ENCODE measurements at places on chromosomes 12 and 14.
A peak's percentile ranks its signal among the peaks of the same experiment; 100 is the strongest.

GRCh38 chr12:31867292-31867691 is 91.9 kb upstream of the RESF1 start:
- no peak for DNase-seq

GRCh38 chr14:81710232-81710845 is 176.7 kb upstream of the SEL1L start:
- peak; percentile 31 for DNase-seq

- no peak for DNase-seq
These were observed 12.6 kb downstream of the BTBD6 start for GRCh38 chr14:105260959-105261358.

DNA sequence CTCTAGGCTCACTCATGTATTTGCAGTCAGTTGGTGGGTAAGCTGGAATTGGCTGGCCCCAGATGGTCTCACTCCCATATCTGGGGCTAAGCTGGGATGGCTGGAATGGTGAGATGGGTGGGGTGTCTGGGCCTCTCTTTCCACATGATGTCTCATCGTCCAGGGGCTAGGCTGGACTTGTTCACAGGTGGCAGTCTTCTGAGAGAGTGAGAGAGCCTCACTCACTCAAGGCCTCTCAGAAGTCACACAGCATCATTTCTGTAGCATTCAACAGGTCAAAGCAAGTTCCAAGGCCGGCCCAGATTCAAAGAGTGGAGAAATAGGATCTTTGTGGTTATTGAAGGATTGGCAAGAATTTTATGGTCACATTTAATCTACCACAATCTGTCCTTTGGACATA is 102.7 kb downstream of the UNC79 start:
- no peak for DNase-seq

DNA sequence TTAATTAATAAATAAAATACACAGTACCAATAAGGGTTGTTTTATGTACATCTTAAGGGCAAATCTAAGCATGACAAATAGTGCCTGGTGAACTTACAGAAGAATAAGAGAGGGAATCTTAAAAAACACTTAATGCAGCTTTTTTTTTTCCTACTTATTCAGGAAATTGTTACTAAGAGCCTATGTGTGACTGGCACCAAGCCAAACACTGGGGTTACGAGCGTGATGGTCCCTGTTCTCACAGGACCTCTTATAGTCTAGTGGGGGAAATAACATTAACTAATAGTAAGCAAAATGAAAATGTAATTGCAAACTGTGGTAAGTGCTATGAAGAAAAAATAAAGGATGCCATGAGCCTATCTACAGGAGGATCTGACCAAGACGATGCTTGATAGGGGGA is 53.6 kb downstream of the RTN1 start:
- no peak for DNase-seq

DNA sequence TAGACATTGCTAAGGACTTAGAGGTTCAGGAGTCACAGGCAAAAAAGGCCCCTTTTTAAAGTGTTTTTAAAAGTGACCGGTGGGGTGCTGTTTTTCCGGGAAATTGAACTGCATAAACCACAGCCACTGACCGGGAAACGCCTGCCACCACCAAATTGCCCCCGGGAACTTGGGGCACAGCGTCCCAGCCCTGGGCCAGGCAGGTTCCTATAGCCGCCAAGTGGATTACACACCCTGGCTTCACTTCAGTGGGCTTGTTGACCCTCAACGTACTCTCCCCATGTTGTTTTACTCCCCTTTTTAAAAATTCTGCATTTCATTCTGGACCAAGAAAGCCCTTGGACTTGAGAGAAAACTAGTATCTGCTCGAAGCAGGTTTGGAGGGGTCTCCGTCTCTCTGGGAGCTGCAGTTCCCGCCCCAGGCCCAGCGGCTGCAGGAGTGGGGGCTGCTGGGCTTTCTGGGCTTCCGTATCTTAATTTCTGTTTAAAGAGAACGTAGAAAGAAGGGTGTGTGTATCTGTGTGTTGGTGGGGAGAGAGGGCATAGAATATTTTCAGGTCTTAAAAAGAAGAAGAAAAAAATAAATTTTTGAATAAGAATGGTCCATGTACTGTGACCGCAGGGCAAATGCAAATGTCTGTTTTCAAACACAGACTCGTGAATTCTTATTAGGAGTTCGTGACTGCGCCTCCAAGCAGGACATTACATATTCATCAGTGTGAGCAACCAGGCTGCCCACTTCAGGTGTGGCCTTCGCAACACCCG is 82.9 kb downstream of the PAPOLA start:
- DNase-seq: no peak

- no peak for DNase-seq
These were observed 1.5 kb upstream of the CCDC63 start for GRCh38 chr12:110845339-110845682.

DNA sequence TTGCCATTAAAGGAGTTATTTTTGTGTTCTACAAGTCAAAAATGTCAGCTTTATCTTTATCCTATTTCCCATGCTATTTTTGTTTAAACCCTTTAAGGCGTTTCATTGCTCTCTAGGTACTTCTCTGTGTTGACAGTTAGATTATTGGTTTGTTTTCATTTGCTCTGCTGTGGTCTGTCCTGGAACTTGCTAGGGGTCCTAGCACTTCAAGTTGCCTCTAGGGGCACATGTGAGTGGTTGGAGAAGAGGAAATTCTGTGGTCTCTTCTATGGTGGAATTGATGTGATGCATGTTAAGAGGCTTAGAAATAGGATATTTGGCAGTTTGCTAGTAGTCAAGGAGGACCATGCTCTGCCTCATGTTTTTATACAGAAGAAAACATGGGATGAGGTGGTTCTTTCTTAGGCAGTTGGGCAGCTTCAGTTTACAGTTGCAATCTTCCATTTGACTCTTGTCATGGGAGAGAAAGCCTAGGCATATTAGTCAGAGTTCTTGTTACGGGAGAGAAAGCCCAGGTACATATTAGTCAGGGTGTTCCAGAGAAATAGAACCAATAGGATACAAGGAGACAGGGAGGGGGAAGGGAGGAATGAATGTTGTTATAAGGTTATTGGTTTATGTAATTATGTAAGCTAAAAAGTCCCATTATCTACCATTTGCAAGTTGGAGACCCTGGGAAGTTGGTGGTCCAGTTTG is 14.4 kb downstream of the TTLL5 start:
- DNase-seq: no peak
